Psoas muscle (tissue), 8 donors: ENCODE measurements at places on chromosomes 12 and 14. TPM values are rescaled to one million over a fixed set of nuclear protein-coding genes. Genes with fewer than 3 reads are reported as not detected.

Gene RFLNA
- 0.50 TPM for total RNA-seq

Gene TMX1
- total RNA-seq = 9.7 TPM

Gene LRP1-AS
- not detected for total RNA-seq

GRCh38 chr12:39763890-39764169, 144.2 kb upstream of the ABCD2 start:
- no peak for DNase-seq

DNA sequence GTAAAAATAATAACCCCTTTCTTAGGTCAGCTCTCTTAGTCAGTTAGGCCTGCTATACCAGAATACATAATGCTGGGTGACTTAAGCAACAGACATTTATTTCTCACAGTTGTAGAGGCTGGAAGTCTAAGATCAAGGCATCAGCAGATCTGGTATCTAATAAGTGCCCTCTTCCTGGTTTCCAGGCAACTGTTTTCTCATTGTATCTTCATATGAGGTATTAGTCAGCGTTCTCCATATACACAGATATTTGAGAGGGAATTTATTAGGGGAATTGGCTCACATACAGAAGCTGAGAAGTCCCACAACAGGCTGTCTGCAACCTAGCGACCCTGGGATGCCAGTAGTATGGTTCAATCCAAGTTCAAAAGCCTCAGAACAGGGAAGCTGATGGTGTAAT, 896.0 kb downstream of the GALC start:
- no peak for DNase-seq

DNA sequence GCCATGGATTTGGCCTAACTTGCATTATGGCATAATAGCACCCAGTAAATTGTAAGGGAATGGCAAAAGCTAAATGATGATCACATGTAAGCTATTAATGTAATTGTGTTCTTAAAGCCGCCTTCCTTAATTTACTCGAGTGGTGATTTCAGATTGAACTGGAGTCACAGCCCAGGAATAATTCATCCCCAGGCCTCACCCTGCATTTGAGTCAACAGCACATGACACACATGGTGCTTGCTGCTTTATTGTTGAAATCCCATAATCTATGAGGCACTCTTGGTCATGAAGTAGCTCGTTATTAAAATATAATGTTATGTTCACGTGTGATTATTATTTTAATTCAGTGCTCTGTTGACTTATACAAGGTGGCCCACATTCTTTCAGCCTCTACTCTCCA, 547.5 kb downstream of the VRK1 start:
- no peak for DNase-seq

DNA sequence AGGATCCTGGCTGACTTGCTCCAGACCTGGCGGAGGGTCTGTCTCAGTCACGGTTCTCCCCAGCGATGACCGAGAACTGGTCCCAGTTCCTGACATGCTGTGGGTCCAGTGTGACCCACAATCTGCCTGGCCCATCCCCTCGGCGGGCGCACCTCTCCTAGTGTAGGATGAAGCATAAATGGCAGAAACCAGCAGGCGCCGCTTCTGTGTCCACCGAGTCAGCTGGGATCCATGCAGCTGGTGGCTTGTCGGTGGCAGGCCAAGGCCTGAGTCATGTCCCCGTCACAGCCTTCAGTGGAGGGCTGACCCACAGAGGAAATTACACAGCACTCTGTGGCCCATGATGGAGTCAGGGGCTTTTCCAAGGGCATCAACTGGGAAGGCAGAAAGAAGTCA, 38.5 kb downstream of the NFKBIA start:
- peak; percentile 69 for DNase-seq

DNA sequence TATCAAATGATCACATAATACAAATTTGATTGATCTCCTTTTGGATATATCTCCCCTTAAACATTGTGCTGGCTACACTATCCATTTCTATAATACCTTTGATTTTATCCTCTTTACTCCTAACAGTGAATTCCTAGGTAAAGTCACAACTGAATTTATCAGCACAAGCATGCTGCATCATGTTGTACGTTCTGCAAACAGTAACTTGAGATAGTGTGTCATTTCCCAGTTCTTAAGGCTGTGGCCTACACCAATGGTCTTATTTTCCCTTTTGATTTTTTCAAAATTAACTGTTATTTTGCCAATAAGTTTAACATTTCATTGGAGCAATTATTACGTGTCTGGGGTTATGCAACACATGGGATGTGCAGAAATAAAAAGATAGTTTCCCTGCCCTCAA, 24.8 kb downstream of the PRKCH start:
- DNase-seq = no peak

DNA sequence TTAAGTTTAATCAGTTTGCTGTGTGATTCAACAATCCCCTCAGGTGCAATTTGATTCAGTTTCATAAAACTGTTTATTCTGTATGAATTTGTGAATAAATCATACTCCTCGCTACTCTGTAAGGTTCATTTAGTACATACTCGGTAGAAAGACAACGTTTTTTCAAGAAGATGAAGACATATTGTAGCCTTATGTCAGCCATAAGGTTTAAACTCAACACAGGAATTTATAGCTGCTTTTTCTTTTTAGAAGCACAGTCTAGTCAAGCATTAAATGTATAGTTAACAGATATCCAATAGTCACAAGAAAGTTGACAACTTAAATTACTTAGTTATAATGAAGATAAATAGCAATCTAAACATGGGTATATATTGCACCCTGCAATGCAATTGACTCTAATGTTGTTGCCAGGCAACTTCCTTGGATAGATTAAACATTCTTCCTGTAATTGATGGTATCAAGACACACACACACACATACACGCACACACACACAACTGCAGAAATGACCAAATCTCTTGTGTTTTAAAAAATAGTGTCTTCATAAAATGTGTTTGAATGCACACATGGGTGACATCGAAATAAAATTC, 151.5 kb upstream of the MGAT4C start:
- DNase-seq = no peak

GRCh38 chr12:51378749-51379148, 12.5 kb downstream of the GALNT6 start:
- no peak for DNase-seq

DNA sequence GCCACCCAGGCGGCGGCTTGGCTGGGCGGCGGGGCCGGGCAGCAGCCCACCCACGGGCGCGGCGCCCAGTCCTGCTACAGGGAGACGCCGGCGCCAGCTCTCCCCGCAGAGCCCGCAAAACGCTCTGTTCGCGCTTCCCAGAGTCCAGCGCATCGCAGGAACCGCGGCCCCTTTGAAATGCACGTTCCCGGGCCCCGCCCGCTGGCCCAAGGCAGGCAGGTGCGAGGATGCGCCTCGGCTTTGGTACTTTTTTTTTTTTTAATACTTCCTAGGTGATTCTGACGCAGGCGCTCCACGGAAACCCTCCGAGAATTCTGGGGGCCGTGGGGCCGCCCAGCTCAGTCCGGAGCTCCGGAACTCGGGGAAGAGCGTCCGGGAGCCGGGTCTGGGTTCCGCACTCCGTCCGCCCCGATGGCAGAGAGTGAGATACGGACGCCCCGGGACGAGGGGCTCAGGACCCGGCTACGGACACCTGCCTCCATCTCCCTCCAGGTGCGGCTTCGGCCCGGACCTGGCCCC, 483 bp downstream of the POC1B start:
- DNase-seq = peak; percentile 65

DNA sequence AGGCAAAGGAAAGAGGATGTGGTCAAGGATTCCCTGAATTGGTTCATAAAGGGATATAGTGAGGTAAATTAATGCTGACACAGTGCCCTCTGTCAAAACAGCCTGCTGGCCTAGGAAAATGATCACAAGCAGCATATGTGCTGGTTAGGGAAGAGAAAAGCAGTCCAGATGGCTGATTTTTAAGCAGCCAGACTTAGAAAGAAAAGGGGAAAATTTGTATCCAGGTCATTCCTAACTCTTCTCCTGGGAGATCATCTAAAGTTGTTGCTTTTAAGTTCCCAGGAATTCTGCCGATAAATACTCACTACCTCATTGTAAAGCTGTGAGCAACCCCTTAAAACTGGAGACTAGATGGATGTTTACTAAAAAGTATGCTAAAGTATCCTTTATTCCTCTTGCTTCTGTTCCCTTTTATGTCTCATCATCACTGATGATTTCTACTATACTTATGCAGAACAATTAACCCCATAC, 46.4 kb upstream of the CNOT2 start:
- no peak for DNase-seq

DNA sequence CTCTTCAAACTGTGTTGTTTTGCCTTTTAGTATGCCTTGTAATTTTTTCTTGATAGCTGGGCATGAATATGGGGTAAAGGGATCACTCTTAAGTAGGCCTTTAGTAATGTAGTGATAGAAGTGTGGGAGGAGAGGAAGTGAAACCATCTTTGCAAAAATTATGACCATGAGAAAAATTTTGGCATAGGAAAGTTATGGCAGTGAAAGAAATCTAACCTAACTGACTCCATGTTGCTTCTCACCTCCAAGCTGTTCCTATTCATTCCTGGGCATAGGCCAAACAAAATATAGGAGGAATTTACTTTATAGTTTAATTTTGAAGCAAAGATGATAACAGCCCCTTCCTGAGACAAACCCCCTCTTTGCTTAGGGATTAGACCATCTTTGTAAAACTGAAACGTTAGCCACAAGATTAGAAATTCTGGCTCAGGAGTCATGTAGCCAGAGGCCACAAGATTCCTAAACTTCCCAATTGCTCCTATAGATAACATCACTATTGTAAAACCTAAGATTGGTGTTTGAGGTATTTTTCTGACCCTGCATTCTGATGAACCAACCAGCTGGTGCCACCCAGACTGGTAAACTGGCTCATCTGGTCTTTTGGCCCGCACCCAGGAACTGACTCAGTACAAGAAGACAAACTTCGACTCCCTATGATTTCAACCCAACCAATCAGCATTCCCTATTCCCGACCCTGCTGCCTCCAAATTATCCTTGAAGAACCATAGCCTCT, 45.8 kb downstream of the CRADD start:
- peak; percentile 53 for DNase-seq

DNA sequence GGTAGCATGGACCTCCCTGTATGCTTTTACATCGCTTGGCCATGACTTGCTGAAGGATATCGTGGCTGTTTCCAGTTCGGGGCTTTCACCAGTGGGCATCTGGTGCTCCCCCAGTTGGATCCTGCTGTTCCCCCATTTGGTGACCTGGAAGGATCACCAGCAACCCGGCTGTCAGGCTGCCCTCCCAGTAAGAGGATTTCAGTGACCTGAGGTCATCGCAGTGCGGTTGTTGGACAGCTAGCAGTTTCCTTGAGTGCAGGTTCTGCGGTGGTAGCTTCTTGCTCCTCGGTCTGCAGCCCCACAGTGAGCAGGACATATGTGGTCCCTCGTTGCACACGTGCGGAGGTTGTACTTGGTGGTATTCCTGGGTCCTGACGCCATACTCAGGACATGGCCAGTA, 58.7 kb downstream of the TMEM132C start:
- no peak for DNase-seq

- DNase-seq = no peak
These were observed 111.3 kb downstream of the RMST start for GRCh38 chr12:97573901-97574300.

GRCh38 chr12:40263616-40264409, 39.0 kb downstream of the LRRK2 start:
- DNase-seq = no peak
